AG10803 (cell line): ENCODE measurements at places on chromosomes 2 and 18.

- peak; percentile 86 for DNase-seq
Measured at GRCh38 chr18:59874166-59874565, 25.6 kb upstream of the PMAIP1 start.

DNA sequence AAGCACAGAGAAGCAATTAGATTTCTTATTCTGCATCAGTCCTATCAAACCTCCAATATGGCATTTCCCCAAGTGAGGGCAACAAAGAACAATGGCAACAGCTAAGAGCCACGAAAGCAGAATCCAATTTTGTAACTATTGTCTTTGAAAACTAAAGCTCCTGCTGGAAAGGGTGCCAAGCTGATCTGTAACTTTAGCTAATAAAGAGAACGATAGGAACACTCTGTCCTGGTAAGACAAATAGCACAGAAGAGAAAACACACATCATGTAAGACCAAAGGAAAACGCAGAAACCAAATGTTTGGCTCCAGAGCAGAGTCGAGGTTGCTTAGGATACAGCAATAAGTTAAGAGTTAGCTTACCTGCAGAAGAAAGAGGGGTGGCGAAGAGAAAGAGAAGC lies 160.5 kb downstream of the STK39 start:
- no peak for DNase-seq

GRCh38 chr2:241774419-241775222 lies 2.0 kb upstream of the GAL3ST2 start:
- peak; percentile 72 for DNase-seq

DNA sequence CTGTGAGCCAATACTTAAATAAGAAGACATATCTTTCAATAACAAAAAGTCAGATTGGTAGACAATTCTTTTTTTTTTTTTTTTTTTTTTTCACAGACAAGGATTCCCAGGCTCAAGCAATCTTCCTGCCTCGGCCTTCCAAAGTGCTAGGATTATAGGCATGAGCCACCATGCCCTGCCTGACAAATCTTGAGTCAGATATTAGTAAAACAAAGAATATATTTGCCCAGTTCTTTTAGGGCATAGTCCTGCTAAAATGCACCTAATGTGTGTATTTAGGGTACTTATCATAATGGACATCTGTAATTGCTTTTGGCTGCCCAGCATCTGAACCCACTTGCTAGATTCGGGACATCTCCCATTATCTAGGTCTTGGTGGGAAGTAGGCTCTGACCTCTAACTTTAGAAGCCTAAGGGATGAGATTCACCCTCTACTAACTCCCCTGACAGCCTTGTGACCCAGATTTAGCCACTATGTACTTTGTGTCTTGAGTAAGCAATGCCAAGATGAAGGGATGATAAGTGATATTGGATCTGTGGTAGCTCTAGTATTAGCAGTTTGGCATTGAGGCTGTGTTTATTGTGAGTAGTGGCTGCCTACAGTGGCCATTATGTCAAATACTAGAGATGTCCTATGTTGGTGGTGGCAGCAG lies 18.5 kb upstream of the PSME4 start:
- DNase-seq = no peak

GRCh38 chr2:8225266-8225665 lies 456.6 kb upstream of the ID2 start:
- DNase-seq = no peak

DNA sequence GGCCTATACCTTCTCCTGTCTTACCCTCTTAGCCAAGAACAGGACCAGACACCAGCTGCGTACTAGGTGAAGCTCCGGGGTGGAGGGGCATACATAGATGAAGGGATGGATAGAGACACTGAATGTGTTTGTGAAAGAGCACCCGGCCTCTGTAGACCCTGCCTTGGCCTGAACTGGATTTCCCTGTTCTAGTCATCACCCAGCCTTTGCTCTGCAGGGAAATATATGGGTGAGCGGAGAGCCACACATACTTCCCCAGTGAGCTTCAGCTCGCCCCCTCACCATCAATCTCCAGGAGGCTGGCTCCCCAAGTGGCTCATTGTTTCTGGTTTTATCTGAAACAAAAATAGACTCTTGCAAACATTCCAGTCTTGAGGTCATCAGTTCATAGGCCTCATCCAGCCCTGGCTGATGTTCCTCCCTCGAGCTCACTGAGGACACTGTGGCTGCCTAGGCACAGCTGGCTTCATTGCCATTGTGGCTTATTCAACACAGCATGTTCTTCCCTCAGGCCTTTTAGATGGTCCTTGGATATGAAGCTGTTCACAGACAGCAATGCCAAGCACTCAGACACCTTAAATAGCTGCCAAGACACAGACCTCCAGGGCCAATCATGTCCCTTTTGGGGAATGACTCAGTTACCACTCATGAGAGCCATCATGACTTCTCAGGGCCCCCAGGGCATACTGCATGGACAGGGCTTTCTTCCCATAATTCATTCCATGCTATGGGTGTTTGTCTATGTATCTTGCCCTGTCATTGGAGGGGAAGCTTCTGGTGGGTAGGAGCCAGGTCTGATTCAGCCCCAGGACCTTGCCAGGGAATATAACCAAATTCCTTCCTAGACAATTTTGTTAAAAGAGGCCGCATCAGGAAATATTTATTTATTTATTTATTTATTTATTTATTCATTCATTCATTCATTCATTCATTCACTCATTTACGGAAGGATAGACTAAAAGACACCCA lies 82.4 kb downstream of the TTC32 start:
- peak; percentile 92 for DNase-seq

GRCh38 chr2:102120701-102121159 lies 21.8 kb upstream of the IL1R1 start:
- DNase-seq = no peak

DNA sequence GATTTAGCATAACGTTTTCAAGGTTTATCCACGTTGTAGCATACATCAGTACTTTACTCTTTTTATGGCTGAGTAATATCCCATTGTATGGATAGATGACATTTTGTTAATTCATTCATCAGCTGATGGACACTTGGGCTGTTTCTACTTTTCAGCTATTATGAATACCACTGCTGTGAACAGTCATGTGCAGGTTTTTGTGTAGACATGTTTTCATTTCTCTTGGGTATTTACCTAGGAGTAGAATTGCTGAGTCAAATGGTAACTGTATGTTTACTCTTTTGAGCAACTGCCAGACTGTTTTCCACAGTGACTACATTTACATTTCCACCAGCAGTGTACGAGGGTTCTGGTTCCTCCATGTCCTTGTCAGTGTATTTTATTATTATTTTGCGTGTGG lies 33.9 kb downstream of the COX7A2L start:
- no peak for DNase-seq

GRCh38 chr2:111216811-111217652 lies 96.3 kb downstream of the BCL2L11 start:
- DNase-seq = no peak

GRCh38 chr2:224038830-224039079 lies 331 bp downstream of the SERPINE2 start:
- DNase-seq = no peak

- no peak for DNase-seq
Measured at GRCh38 chr2:11129598-11130449, 25.4 kb upstream of the SLC66A3 start.

DNA sequence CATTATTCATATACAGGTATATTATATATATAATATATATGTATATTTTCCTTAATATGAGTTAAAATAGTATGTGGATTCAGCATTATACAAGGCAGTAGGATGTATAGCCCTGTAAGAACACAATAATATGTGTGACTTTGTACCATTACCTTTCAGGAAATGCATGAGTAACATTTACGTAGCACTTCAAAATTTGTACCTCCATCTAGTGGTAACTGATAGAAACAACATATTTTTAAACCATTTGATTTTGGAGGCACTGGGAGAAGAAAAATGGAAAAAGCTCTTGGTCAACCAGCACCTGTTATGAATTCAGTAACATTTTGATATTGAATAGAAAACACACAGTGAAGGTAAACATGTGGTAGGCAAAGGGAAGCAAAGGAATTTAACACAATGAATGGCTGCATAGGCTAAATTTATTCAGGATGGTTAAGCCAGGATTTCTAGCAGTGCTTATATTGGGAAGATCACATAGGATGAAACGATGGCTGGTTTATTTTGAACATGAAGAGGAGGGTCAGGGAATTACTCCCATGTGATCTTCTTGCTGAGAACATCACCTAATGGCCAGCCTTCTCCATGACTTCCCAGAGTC lies 565.5 kb downstream of the CCDC85A start:
- peak; percentile 53 for DNase-seq

DNA sequence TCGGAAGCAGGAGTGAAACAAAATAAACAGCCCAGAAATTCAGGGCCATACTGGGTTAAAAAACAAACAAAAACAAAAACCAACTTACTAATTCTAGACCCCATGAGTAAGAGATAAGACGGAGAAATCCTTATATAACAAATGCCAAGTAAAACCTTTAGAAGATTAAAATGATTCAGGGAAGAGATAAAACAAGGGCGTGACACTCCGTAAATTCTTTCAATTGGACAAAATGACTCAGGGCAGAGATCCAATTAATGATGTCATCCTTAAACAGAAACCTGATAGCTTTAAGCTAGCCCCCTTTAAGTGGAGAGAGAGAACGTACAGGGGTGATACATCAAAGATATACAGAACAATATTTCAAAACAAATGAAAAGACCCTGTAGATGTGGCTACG lies 317.4 kb downstream of the NBAS start:
- DNase-seq = no peak

GRCh38 chr18:75033516-75033915 lies 175.4 kb downstream of the PTGR3 start:
- DNase-seq = no peak

- peak; percentile 3 for DNase-seq
Measured at GRCh38 chr2:5908071-5908470, 215.9 kb downstream of the SOX11 start.

GRCh38 chr2:199851883-199852282 lies 891 bp upstream of the FTCDNL1 start:
- DNase-seq = no peak

- DNase-seq = no peak
Measured at GRCh38 chr18:52451851-52452250, 111.9 kb downstream of the DCC start.

DNA sequence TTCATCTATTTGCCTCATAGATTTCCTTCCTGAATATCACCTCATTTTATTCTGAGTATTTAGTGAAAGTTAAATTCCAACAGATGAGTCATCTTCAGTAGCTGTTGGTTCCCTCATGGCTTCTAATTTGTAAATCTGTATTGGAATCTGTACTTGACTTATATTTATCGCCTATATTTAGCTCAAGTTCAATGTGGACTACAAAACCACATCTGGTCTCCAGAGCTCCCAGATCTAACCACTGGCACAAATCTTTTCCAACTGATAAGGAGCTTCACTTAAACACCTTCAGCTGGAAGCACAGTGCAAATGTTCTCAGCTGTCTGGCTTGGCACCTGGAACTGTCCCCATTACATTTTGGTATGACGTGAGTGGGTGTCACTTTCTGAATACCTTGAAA lies 82.8 kb upstream of the DSEL start:
- peak; percentile 69 for DNase-seq

DNA sequence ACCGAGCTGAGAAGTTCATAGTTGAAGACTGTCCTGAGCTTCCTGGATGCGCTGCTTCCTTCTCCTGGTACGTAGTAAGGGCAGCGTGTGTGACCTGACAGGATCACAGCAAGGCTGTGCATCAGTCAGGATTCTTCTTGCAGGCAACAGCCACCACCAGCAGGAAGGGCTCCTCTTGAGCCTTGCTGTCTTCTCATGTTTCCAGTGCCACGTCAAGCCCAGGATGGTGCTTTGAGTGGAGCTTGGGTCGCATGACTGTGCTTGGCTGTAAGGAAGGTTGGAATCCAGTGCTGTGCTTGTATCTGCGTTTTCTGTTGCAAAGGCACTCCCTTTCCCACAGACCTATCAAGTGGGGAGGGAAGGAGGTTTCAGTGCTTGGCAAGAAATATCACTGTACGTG lies 194.3 kb downstream of the LDLRAD4 start:
- no peak for DNase-seq

- DNase-seq = no peak
Measured at GRCh38 chr2:853203-853870, 97.3 kb upstream of the SNTG2 start.

DNA sequence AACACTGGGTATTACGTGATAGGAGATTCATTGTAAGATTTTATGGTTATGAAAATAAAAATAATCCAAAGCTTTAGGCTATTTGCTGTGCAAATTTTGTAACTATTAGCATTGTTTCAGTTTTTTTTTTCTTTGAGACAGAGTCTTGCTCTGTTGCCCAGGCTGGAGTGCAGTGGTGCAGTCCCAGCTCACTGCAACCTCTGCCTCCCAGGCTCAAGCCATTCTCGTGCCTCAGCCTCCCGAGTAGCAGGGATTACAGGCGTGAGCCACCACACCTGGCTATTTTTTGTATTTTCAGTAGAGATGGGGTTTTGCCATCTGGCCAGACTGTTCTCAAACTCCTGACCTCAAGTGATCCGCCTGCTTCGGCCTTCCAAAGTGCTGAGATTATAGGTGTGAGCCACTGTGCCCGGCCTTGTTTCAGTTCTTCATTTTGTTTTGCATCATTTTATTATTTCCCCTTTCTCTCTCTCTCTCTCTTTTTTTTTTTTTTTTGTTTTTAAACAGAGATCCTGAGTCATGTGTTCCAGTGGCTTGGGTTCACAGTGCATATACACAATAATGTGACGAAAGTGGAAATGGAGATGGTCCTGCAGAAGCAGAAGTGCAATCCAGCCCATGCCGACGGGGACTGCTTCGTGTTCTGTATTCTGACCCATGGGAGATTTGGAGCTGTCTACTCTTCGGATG lies 25.8 kb downstream of the CASP10 start:
- no peak for DNase-seq

DNA sequence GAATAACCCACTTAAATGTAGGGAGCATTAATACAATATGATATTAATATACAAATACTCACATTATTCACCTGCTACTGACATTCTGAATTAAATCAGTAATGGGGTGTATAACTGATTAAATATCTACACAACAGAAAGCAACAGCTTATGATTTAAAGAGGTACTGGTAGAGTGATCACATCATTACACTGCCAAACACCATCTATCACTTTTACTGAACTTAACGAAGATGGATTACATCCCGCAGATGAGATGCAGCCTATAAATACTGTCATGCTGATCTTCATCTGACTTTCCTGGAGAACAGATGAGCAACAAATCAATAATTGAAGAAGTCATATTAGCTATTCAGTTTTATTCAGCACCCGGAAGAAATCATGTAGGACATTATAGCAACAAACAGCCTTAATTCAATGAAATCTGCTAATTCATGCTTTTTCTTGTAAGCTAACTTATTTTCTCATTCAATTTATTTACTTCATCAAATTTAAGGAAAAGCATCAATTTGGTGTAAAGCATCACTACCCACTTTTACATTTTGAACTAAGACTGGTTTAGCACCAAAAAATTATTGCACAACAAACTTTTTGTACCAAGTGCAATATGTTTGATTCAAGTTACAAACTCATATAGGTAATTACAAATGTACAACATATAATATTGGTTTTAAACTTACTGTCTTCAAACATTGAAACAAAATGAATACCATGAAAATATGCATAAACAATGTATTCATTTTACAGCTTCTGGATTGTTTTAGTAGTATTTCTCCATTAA lies 1509.0 kb downstream of the LRP1B start:
- no peak for DNase-seq

GRCh38 chr2:39145906-39146421 lies 25.1 kb upstream of the SOS1 start:
- DNase-seq = no peak

- no peak for DNase-seq
Measured at GRCh38 chr2:187617120-187617519, 62.9 kb upstream of the TFPI start.
